ENCODE measurements at places on chromosomes 3 and 15. TPM values are rescaled to one million over a fixed set of nuclear protein-coding genes. Genes with fewer than 3 reads are reported as not detected.

GRCh38 chr15:49410641-49411040 is 12.4 kb upstream of the FGF7 start:
- no peak for DNase-seq

DNA sequence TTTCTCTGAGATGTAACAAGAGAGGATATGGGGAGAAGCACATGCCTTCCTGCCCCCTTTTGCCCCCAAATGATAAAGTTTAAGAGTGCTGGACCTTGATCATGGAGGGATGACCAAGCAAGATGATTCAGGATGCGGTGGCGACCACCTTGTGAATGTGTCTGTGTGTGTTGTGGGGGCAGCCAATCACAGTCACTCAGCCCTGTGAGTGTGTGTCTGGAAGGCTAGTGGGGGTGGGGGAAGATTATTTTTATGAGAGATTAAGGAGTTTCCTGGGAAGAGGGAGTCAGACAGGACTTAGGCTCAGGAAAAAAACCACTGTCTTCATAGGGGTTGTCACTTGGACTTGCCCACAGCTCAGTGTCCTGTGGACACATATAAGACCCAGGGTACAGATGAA is 57.8 kb upstream of the KY start:
- DNase-seq, result no peak

DNA sequence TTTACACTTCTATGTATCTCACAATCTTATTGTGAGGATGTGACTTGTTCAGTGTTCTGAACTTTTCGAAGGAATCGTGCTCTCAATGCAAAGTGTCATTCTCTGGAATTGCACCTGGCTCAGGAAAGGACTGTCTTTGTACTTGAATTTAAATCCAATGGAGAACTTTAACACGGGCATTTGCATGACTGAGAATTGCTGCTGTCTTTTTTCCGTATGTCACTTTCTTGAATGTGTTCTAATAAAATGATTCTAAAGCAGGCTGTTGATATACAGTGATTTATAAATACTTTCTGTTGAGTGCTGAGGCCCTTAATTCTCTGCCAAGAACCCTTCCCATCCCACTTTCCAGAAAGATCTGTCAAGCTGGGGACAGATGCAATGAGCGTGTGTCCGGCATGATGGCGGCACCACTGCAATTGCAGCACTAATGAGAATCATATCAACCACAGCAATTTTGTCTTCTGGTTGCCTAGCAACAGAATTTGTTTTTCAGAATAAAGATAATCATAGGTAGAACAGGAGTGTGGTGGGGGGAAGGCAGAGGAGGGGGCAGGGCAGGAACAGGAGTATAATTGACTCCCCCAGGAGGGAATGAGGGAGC is 210.6 kb upstream of the UMPS start:
- no peak for DNase-seq

DNA sequence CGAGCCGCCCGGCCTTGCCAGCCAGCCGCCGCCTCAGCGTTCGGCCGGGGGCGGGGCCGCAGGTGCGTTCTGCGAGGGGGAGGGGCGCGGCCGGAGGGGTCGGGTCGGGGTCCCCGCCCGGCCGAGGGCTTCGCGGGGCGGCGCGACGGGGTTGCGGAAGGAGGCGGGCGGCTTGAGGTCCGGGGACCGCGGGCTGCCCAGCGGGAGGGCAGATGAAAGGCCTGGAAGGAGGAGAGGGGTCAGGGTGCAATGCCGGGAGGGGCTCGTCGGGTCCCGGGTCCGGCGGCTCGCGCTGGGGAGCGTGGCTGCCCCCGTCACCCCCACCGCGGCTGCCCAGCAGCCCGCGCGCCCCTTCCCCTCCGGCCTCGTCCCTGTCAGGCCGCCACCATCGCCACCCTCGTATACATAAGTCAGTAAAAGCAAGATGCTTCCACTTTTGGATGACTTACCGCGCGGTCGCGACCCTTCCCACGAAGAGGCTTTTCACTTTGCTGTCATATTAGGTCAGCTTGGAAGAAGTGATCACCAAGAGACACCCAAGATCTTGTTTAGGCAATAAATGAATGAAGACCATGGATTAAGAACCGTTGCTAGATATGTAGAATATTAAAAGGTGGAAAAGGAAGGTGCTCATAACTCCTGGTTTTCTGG is 620 bp upstream of the ANP32A start:
- DNase-seq, result no peak

C3orf22 gene
- not detected for total RNA-seq

- DNase-seq, result no peak
Measured at GRCh38 chr3:39718674-39719595, 90.5 kb upstream of the MYRIP start.

ZFAND6 gene
- total RNA-seq, result 131 TPM

DNA sequence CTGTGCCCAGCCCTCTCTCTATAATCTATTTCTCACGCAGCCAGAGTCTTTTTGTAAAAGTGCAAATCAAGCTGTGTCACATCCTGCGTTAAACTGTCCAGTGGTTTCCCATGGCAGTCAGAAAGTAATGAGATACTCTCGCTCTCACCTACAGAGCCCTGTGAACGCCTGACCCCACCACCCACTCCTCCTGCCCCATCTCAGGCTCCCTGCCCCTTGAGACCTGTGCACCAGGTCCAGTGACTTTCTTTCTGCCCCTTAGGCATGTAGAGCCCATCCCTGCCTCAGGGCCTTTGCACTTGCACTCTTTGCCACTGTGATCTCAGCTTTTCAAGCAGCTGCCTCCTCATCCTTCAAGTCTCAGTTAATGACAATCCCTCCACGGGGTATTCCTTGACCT is 58.3 kb upstream of the RASGRP1 start:
- no peak for DNase-seq

CPLX3 gene
- total RNA-seq, result not detected

DNA sequence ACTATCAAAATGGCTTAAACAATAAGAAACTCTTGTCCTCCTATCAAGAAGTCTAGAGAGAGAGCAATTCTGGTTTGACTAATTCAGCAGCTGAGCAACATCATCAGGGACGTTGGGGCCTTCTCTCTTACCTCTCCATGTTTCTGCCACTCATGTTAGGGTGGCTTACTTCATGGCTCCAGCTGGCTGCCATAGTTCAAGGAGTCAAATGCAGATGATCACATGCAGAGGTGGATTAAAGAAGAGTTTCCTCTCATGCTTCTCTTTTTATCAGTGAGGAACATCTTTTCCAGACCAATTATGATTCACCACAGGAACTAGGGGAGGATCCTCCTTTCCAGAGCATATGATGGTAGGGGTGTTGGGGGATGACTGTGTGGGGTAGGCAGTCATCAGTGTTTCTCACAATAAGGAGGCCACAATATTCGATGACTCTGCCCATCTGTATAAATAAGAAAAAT is 45.5 kb downstream of the NEK11 start:
- DNase-seq, result no peak

SPATA16 gene
- not detected for total RNA-seq

DNA sequence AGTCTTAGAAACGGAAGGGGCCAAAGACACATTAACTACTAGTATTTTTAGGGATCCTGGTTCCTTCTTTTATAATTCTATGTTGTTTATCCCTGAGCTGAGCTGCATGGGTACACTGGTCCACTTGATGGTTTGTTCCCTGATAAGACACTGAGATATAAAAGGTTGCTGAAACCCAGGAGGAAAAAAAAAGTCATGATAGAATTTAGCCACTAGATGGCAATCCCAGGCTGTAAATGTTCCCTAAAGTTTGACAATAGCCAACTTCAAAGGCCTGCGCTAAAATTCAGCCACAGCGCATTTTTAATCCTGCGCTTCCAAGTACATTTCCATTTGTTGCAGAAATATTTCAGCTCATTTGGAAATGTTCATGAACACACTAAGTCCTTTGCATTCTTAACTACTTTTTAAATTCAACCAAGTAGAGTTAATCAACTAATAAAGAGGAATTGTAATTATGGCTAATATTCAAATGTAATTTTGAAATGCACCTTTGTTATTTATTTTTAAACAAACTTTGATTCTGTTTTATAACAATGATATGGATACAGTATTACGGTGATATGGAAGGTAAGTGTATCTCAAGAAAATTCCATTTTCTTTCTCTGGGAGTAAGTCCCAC is 249.3 kb upstream of the FEZF2 start:
- no peak for DNase-seq
